NCI-H774 (cell line): ENCODE measurements at places on chromosomes 6 and 20.

GRCh38 chr6:90415178-90415577 lies 118.5 kb upstream of the BACH2 start:
- no peak for DNase-seq

DNA sequence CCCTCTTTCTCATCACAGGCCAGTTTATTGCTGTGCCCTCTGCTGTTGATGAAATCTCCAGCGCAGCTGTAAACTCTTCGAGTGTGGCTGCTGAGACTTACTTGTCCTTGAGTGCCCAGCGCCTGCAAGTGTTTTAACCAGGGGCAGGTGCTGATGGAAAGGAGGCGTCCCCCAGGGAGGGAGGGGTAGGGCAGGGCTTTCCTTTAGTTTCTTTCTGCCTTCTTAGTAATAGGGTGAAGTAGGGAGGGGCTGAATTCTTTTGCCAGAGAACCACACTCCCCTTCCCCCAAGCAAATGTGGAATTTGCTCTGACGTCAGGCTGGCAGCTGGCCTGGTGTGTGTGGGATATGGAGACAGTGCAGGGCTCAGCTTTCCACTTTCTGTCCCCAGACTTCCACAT lies 61.2 kb downstream of the IGF2R start:
- DNase-seq, result no peak

GRCh38 chr6:78850621-78851020 lies 16.7 kb upstream of the IRAK1BP1 start:
- no peak for DNase-seq

DNA sequence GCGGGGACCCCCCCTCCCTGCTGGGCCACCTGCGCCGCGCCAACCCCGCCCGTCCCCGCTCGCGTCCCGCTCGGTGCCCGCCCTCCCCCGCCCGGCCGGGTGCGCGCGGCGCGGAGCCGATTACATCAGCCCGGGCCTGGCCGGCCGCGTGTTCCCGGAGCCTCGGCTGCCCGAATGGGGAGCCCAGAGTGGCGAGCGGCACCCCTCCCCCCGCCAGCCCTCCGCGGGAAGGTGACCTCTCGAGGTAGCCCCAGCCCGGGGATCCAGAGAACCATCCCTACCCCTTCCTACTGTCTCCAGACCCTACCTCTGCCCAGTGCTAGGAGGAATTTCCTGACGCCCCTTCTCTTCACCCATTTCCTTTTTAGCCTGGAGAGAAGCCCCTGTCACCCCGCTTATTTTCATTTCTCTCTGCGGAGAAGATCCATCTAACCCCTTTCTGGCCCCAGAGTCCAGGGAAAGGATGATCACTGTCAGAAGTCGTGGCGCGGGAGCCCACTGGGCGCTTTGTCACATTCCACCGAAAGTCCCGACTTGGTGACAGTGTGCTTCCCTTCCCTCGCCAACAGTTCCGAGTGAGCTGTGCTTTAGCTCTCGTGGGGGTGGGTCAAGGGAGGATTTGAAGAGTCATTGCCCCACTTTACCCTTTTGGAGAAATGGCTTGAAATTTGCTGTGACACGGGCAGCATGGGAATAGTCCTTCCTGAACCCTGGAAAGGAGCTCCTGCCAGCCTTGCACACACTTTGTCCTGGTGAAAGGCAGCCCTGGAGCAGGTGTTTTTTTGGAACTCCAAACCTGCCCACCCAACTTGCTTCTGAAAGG lies 2.1 kb downstream of the VEGFA start:
- no peak for DNase-seq

DNA sequence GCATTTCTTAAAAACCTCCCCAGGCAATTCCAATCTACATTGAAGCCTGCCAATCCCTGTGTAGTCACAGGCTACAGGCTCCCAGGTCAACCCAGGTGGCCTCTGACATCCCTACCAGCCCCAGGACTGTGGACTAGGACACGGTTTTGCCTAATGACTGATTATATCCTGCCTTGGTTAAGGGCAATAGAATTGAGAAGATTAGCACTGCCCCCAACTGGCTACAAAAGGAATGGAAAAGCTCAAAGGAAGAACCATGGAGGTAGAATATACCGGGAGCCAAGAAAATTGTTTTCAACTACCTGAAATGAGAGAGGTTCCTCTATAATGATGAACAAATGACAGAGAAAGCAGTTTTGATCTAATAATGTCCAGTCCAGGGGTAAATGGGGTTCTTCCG lies 421.1 kb upstream of the AGPAT4 start:
- no peak for DNase-seq

- DNase-seq, result no peak
These were observed 109.4 kb downstream of the TNFAIP3 start for GRCh38 chr6:137976430-137976829.

DNA sequence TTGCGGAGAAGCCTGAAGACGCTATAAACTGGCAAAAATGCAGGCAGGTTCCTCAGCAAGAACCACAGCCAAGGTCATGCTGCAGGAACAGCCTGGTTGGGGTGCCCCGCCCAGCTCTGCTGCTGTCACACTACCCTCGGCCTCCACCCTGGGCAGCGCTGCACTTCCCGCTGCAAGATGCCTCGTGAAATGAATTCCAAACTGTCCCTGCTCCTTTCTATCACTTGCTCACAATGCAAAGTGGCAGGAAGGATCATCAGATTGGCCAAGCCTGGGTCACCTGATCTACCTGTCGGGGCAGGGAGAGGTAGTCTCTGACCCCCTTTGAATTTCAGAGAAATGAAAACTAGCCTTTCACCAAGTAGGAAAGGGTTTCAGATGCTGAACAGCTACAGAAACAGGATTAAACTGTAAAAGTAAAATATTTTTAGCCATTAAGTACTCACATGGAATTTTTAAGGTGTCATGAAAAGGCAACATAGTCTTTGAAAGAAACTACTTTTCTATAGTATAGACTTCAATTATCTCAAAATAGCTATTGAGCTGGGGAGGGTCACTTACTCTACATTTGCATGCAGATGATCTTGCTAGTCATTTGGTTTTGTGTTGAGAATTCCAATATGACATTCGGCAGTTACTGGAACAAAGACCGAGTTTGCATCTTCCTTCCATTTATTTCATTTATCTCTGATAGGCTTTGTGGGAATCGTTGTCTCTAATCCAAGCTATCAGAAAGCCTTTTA lies 236.4 kb upstream of the ASCC3 start:
- no peak for DNase-seq

DNA sequence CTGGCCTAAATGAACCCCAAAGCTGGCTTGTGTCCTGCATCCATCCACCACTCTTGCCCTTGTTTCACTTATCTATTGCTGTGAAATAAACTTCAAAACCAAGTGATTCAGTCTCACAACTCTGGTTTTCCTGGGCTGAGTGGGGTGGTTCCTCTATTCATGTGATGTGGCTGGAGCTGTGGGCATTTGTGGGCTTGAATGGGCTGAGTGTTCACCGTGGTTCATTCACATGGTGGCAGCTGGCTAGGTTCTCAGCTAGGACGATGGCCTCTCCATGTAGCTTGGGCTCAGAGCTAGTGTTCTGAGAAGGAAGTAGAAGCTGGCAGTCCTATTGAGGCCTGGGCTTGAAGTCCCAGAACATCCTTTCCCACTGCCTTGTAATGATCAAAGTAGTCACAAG lies 30.4 kb downstream of the FKBP1A start:
- no peak for DNase-seq

DNA sequence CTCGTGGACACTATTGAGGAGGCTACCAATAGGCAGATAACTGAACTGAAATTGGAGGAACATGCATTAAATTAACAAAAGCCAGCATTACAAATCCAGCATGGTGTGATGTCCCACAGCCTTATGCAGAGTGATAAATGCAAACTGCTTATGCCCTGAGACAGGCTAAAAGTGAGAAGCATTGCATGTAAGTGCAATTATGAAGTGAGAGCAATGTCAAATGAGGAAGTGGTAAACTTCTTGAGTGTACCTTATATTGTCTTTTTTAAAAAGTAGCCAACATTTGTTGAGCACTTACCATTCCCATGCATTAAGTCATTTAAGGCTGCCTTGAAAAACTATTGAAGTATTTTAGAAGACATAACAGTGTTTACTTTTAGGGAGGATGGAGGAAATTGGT lies 212.2 kb downstream of the TBC1D7 start:
- DNase-seq, result no peak

- DNase-seq, result no peak
These were observed 7.7 kb downstream of the LSM14B start for GRCh38 chr20:62129731-62130531.

DNA sequence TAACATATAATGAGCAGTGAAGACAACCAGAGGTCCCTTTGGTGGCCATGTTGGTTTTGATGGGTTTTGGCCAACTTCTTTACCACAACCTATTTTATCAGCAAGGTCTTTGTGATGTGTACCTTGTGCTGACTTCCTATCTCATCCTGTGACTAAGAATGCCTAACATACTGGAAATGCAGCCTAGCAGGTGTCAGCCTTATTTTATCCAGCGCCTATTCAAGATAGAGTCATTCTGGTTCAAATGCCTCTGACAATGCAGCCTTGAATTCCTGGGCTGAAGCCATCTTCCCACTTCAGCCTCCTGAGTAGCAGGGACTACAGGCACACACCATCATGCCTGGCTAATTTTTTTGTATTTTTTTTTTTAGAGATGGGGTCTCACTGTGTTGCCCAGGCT lies 7.8 kb upstream of the TRIM38 start:
- DNase-seq, result no peak
